Right renal cortex interstitium (tissue), 3 donors: ENCODE measurements at places on chromosomes 7 and 10.

DNA sequence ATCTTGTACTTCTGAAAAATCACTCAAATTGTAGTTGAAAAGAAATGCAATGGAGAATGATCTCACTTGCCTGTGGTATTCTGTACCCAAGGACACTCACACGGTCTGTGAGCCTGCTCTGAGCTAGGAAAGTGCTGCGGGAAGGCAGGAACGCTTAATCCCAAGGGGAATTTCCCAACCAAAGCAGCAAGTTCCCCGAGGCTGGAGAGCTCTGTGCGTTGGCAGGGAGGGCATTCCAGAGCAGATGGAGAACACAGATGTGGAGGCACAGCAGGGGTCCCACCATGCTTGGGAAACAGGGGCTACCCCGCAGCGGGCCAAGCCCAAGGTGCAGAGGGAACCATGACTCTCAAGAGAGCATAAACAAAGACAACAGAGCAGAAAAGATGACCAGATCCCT lies 13.6 kb downstream of the SVIL start:
- DNase-seq: no peak

- no peak for DNase-seq
Measured at GRCh38 chr7:116317907-116318306, 107.6 kb downstream of the TES start.

- no peak for DNase-seq
Measured at GRCh38 chr10:4343873-4344272, 482.1 kb upstream of the AKR1E2 start.

GRCh38 chr10:12250181-12250580 lies 54.2 kb downstream of the CDC123 start:
- no peak for DNase-seq

DNA sequence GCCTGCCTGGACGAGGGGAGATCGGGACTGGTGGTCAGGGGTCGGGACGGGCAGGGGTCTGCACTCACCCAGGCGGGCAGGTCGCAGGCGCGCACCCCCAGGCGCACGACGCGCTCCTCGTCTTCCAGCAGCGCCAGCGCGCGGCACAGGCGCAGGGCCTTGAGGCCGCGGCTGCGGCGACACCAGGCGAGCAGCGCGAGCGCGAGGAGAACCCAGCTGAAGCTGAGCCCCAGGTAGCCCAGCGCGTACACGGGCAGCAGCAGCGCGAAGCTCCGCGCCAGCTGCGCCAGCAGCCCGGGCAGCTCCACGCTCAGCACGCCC lies 328 bp downstream of the ESYT2 start:
- DNase-seq: peak; percentile 46

DNA sequence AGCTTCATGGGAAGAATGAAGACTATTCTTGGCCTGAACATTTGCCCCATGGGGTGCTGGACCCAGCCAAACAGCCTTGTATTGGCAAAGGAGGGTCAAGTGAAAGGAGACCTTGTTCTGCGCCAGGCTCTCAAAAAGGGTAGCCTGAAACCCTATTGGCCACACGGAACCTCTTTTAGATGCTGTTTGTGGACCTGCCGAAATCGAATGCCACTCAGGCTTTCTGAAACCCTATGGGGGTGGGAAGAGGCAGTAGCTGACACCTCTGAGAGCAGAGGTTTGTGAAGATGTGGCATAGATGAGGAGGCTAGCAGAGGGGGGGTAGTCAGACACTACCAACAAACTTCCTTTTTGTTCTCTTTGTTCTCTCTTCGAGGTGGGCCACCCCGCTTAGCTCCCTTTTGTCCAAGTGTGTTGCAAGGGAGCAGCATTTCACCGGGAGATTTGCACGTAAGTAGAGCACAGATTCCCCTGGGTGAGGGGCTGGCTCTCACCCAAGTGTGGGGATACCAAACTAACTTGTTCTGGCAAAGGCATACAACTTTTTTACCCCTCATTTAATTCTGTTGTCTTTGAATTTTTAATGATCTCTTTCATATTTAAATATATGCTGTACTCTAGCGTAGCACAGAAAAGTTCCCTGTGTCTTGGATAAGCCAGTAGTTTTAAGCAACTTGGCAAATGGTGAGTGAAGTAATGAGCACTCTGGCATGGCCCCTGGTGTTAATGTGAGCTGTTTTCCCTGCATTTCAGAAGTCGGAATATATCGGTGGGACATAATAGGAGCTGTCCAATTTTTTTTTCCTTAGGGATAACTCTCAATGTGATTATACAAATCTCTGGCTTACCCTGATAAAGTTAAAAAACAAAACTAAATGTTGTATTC lies 107.7 kb downstream of the SEPTIN7 start:
- no peak for DNase-seq

DNA sequence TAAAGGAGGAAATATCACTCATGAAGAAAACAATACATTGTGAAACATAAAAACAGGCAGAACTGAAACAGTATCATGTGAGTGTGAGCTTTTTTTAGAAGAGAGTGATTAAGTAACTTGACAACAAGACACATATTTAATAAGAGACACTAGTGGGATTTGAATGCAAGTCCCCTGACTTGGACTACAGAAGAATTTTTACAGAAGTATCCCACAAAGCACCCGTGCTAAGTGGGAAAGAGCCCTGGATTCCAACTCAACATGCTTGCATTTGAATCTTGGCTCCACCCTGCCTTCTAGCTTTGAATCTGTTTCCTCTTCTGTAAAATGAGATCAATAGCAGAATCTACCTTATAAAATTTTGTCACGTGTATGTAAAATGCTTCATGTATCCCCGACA lies 166.2 kb downstream of the ZNF365 start:
- DNase-seq: no peak

GRCh38 chr10:84294766-84295447 lies 33.5 kb upstream of the CCSER2 start:
- DNase-seq: no peak

DNA sequence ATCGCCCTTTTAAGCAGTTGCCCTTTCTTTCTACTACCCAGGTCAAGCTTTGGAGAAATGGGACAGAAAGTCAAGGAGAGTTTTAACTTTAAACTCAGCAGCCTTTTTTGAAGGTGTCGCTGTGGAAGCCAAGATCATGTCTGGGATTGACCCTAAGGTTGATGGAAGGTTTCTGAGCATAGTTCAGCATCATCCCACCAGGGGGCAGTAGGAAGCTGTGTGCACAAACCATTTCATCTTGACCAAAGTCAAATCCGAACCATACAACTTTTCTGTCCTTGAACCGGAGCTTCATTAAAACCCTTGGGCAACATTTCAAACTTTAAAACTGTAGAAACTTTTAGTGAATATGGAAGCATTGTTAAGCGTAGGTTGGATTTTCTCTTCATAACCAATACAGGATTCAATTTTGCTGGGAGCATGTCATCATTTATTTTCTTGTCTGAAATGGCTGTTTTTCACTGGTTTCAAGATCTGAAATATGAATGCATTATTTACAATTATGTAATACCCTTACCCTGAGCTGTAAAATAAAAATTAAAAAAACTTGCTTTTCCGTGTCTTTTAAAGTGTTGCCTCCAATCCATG lies 214.4 kb upstream of the KIAA1217 start:
- DNase-seq: no peak

DNA sequence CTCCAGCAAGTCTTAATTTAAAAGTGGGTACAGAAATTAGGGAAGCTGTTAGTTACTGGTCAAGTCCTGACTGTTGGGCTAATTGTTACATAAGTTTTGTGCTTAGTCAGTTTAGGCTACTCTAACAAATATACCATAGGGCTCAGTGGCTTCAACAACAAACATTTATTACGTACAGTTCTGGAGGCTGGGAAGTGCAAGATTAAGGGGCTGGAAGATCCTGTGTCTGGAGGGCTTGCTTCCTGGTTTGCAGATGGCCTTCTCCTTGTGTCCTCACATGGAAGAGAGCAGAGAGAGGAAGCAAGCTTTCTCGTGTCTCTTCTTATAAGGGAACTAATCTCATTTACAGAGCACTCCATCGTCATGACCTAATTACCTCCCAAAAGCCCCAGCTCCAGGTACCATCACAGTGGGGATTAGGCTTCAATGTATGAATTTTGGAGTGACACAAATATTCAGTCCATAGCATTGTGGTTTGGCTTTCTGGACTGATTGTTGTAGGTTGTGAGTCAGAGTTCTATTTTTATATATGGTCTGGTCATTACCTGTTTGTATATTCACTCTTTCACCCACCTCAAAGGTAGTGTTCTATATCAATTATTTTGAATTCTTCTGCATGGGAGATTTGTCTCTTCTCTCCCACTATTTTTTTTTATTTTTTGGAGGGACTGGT lies 17.1 kb downstream of the ST7 start:
- no peak for DNase-seq

DNA sequence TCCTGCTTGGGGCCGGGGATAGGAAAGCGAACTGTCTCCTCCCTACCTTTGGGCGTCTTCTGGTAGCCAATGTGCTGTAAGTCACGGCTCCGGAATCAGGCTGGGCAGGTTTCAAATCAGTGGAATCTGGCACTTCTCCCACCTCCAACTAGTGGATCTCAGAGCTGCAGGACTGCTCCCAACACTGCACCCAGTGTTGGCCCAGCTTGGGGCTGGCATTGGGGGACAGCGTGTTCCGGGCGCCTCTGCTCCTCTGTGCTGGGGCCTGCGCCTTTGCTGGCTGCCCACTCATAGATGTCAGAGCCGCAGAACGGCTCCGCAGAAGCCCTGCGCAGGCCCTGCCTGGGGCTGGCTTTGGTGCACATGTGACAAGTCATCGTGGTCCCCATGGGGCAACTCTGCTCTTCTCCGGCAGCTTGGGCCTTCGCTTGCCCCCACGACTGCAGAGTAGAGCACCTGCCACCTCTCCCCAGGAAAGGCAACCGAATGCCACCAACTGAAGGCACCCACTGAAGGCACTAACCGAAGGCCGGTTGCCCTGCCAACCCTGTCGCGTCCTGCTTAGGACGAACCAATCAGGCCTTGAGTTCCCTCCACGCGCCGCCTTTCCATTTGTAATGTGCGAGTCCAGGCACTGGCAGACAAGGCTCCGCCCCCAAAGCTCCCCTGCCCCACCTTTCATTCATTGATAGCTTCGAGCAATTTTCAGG lies 85.5 kb upstream of the ABI1 start:
- DNase-seq: no peak

- no peak for DNase-seq
Measured at GRCh38 chr10:80509403-80510161, 28.1 kb upstream of the SH2D4B start.

DNA sequence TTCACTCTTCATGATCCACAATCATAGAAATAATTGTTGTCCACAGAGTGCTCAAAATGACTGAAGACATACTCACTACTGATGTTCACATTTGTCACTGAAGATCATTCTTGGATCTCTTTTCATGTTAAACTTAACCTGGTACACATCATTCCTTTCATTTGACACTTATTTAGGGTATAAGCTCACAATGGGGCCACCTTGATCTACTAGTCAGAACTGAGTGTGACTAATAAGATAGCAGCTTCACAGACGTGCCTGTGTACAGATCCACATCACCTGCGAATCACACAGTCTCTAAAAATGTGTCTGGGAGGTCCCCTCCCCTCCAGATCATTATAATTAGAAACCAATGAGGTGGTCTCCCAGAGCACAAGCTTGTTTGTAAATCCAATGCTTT lies 21.8 kb downstream of the GAD2 start:
- DNase-seq: no peak

- DNase-seq: no peak
Measured at GRCh38 chr10:35443858-35444257, 107.5 kb downstream of the CCNY start.

- DNase-seq: no peak
Measured at GRCh38 chr7:96224685-96225084, 97.2 kb downstream of the SLC25A13 start.

DNA sequence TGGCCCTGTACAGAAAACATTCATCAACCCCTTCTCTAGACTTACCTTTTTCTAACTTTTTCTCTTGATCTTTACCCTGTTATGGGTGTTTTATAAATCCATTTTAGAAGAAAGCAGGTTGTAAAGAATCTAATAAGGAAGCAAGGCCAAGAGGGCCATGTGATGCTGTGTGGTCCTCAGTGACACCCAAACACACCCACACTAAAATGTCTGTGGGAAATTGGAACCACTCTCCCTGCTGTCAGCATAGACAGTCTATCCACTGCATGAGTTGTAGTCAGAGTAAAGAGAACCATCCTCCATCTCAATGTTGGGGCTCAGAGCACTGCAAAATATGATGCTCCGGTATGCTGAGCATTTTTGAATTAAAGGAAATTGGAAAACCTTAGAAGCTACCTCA lies 235.5 kb downstream of the SKIDA1 start:
- no peak for DNase-seq

DNA sequence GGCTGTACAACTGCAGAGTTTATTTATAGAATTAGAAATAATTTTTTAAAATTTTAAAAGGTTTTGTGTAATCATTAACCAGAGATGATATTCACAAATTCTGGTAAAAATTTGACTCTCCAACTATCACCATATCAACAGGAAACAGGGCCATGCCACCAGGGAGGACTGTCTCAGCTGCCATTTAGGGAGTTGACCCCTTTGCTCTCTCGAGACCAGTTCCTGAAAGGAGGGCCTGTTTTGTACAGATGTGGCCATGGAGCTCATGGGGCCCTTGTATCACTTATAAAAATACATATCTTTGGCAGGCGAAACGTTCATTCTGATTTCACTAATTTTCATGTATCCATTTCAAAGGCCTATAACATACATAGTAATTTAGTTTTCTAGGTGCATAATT lies 20.3 kb downstream of the H2AZ2 start:
- no peak for DNase-seq

DNA sequence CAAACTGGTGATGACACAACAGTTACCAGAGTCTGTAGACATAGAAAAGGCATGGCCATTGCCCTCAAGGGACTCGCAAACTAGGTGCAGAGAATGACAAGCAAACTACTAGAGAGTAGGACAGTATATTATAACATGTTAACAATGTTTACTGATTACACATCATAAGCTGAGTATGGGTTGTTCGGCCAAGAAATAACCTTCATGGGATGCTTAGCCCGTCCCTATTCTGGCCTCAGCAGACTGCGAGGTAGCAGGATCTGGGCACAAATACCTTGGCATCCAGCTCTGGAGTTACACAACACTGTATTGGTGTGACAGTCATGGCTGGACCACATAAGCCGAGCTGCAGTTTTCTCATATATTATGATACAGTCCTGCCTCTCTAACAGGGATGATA lies 51.4 kb downstream of the ABCB4 start:
- no peak for DNase-seq

GRCh38 chr10:124732931-124733570 lies 11.1 kb downstream of the FAM53B start:
- no peak for DNase-seq

GRCh38 chr7:158685693-158686092 lies 18.9 kb downstream of the NCAPG2 start:
- no peak for DNase-seq

GRCh38 chr7:98465022-98465421 lies 64.1 kb upstream of the BAIAP2L1 start:
- DNase-seq: no peak

DNA sequence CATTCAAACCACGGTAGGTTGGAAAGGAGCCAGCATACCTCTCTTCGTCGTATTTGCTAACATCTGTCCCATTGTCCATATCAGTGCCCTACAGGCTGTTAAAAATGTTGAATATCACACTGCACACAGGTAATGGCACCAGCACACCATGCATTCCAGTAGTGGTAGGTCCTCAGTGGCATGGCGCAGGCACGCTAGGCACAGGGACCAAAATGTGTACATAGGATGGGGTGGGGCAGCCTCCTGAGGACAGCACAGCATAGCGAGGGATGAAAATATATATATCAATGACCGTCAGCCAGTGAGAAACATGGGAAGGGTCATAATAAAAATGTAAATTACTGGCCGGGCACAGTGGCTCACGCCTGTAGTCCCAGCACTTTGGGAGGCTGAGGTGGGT lies 99.9 kb upstream of the CTBP2 start:
- no peak for DNase-seq
